ENCODE measurements at places on chromosomes 1 and 21.

DNA sequence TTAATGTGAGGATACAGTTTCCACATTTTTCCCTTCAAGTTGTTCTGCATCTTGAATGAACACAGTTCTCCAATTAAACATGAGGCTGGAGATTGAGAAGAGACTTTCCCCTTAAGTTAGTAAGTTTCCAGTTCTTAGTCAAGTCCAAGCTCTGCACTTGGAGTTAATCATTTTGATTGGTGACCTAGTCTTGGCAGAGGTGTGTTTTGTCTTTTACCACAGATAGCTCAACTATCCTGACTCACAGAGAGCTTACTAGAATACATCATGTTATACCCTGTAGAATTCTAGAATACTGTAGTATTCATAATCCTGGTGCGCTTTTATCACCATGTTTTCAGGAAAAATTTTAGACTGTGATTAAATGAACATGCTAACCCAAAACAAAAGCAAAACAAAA lies 129.2 kb downstream of the CYYR1 start:
- DNase-seq = no peak

DNA sequence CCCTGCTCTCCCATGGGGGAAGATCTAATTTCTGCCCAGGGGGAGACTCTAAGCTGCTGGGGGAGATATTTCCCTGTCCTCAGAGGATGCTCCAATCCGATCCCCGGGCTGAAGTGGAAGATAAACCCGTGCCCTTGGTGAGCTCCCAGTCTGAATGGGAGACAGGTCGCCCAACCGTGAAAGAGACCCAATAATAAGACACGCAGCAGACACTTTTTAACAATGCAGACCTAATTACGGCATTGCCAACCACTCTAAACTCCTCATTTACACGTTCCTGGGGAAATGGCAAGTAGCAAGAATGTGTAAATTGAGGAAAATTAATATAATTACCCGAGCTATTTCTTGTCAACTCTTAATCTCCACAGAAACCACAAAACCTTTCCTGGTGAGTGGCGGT lies 48.7 kb upstream of the ACTL8 start:
- DNase-seq = no peak

GRCh38 chr1:50415235-50416149 lies 7.8 kb downstream of the DMRTA2 start:
- no peak for DNase-seq

DNA sequence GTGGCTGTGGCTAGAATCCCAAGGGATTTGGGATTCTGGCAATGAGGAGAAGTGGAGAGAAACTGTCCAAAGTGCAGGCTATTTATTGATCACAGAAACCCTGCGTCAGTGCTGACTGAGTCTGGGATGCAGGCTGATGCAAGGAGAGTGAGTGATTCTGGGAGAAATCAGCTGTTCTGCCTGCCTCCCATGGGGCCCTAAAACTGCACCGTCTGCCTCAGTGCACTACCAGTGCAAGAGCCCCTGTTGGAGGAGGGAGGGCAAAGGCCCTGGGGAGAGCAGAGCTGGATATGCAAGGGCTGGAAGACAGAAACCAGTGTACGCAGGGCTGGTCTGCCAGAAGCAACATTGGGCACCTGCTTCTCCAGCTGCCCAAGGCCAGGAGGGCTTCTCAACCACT lies 42.6 kb downstream of the C1orf198 start:
- no peak for DNase-seq

GRCh38 chr1:66402194-66402593 lies 131.8 kb upstream of the SGIP1 start:
- no peak for DNase-seq

GRCh38 chr1:96559707-96560596 lies 161.6 kb upstream of the PTBP2 start:
- no peak for DNase-seq

GRCh38 chr1:180130651-180131050 lies 24.0 kb upstream of the QSOX1 start:
- no peak for DNase-seq

- DNase-seq = no peak
These were observed 378.1 kb upstream of the USP24 start for GRCh38 chr1:55593298-55593697.

- no peak for DNase-seq
These were observed 11.7 kb downstream of the NKAIN1 start for GRCh38 chr1:31227891-31228568.

DNA sequence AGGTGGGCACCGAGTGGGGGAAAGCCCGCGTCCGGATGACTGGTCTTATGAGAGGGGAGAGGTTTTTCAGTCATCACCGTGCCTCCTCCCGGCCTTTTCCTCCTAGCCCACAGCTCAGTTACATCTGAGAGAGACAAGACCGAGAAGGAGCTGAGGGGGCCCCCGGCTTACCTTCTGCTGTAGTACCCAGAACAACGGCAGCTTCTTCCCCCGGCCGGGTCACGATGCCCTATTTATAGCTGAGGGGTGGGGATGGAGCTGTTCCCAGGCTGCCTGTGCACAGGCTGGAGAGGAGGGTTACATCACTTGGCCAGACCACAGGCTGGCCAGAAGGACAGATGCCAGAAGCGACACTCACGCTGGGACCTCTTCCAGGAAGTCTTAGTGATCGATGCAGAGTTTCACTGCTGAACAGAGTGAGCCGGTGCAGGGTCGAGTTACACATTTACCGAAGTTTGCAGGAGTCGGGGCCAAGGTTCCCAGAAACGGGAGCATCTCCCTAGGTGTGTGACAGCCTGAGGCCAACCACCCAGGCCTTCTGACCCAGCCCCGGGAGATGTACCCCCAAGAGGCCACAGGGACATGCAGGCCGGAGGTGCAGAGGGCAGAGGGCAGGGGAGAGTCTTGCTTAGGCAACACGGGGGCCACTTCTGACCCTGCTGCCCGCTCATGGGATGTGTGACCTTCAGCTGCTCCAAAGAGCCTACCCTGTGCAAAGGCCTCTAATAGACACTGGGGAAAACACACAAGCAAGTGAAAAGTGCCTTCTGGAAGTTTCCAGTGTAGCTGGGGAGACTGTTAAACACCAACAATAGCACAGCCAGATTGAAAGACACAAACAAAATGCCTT lies at the start of gene AGT:
Gene AGT (minus strand): TSS at position 208 of the 850 bp plus-strand sequence. CDS start 3,299 bp downstream, outside the sequence.
- DNase-seq = no peak

- DNase-seq = no peak
These were observed 50.7 kb downstream of the DHRS3 start for GRCh38 chr1:12567288-12567819.

- no peak for DNase-seq
These were observed 6.4 kb upstream of the SERBP1 start for GRCh38 chr1:67436511-67437055.

DNA sequence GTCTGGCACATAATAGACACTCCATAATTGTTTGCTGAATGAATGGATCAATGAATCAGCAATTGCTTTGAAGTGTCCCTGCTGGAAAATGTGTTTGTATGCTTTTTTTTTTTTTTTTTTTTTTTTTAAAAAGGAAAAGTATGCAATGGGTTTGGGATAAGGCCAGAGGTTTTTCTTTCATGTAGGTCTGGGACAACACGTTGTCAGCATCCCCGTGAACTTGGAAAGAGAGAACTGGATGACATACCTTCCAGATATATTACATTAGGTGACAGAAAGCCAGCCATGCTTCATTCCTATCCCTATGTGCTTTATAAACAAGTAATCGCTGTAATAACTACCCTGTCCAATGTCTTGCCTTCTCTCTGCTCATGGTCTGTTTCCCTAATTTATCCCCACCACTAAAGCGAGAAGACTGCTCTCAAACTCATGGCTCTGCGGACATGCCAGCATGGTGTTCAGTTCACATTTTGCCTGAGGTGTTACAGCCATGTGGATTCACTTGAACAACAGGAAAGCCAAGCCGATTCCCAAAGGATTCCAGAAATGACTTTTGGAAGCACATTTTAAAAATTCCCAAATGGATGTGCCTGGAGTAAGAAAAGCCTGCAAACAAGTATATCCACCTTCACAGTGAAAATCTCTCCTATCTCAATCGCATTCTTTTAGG lies 34.8 kb upstream of the GREM2 start:
- no peak for DNase-seq

DNA sequence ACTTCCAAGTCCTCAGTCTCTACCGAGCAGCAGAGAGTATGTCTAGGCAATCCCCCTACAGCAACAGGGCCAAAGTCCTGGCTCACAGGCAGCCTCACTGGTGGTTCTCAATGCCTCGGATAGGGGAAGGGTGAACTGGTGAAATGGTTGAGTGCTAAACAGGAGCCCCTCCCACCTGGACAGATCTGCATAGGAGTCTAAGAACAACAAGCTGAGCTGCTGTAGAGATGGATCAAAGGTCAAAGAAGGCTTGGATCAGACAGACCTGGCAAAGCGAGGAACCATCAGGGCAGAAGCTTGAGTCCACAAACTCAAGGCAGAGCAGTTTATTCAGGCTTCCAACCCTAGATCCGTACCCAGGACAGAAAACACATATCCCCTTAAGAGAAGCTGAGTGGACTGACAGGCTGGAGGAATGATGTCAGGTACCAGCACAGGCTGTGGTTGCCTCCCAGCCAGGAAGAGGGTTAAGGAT lies 31.8 kb downstream of the RABIF start:
- no peak for DNase-seq

- DNase-seq = no peak
These were observed 200.6 kb downstream of the TRABD2B start for GRCh38 chr1:47796626-47797025.

DNA sequence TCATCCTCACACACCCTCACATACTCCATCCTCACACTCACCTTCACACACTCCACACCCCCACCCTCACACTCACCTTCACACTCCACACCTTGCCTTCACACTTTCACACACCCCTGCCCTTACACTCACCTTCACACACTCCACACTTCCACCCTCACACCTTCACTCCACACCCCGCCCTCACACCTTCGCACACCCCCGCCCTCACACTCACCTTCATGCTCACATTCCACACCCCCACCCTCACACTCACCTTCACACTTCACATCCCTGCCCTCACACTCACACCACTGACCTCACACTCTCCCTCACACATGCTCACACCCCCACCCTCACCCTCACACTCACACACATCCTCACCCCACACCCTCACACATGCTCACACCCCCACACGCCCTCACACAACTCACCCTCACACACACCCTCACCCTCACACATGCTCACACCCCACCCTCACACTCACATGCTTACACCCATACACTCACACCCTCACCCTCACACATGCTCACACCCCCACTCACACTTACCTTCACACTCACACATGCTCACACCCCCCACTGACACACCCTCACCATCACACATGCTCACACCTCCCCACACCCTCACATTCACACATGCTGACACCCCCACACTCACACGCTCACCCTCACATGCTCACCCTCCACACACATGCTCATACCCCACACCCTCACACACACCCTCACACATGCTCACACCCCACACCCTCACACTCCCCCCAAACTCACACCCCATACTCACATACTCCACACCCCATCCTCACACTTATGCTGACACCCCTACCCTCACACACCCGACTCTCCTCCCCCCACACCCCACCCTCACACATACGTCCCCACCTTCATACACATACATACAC lies 44.5 kb upstream of the EDN2 start:
- no peak for DNase-seq

- DNase-seq = no peak
These were observed 71.2 kb downstream of the DPYD start for GRCh38 chr1:97849345-97850340.

GRCh38 chr1:26053718-26054560 lies 8.0 kb upstream of the SLC30A2 start:
- no peak for DNase-seq

GRCh38 chr21:25573409-25574206 lies 33.7 kb downstream of the MRPL39 start:
- peak; percentile 58 for DNase-seq

- DNase-seq = no peak
These were observed 70.3 kb upstream of the CAMK1G start for GRCh38 chr1:209513226-209513625.

DNA sequence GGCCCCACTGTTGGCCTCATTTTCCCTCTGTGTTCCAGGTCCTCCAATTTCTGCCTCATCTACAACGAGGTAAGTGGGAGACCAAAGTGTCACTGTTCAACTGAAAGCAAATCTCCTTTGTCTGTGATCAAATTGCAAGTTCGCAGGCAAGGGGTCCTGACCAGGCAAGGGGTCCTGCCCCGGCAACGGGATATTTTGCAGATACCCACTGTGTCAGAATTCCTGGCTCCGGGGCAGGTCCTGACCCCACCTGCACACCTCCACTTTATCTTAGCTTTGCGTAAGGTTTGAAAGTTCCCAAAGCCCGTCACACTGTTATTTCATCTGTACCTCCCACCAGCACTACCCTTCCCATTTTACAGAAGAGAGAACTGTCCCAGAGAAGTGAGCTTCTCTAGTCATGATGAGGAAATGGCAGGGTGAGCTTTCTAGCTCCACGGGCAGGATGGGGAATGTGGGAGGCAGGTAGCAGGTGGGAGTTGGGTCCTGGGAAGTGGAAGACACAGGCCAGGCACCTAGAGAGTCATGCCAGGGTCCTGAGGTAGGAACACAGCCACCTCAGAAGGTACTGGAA lies 32.0 kb upstream of the CSF1 start:
- DNase-seq = no peak

DNA sequence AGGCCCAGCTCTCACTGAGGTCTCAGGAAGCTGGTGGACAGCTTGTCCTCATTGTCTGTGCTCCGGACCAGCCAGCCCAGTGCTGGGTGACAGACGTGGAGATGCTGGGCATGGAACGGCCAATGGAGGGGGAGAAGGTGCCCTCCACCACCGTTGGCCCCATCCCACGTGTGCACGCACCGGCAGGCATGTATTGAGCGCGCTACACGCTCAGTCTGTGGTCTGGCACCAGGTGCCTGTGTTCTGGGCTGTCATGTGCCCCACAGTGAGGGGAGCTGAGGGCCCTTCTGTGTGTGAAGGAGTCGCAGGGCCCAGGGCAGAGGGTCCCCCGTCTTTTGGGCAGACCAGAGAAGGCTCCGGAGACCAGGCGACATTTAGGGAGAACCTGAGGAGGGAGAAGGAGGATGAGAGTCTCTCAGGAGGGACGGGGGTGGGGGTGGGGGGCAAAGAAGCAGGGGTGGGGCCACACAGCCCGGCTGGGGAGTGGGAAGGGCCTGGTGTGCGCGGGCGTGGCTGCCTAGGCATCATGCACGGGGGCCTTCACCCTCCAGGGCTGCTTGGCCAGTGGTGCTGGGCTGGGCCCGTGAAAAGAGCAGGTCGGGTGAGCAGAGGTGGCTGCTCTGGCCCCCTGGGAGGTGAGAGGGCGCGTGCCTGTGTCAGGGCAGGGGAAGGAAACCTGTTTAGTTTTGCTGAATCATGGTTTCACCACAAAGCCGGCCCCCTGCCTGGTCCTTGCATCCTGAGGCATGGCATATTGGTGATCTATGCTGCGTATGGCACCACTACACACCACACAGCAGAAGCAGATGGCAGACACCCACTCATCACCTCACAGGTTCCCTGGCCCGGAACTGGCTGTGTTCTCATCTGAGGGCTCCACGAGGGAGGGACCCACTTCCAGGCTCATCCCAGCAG lies 86.7 kb upstream of the TTC34 start:
- DNase-seq = no peak

- no peak for DNase-seq
These were observed 407.7 kb downstream of the PLPP3 start for GRCh38 chr1:56171670-56172069.

- no peak for DNase-seq
These were observed 57.3 kb downstream of the ZNF644 start for GRCh38 chr1:90964444-90965035.

- no peak for DNase-seq
These were observed 3.1 kb downstream of the TRABD2B start for GRCh38 chr1:47993881-47994625.
